Nasal cavity respiratory epithelium epithelial cell of viscerocranial mucosa (primary cell): ENCODE measurements at places on chromosomes 16 and 17. TPM values are rescaled to one million over a fixed set of nuclear protein-coding genes. Genes with fewer than 3 reads are reported as not detected.

MAP3K3 gene
- total RNA-seq, result 9.9 and 16.1 TPM in 2 replicates

KRTAP3-1 gene
- not detected in 2 replicates for total RNA-seq

ADGRG1 gene
- 29.7 and 217 TPM in 2 replicates for total RNA-seq

HS3ST4 gene
- total RNA-seq, result not detected in 2 replicates

CDK5R1 gene
- 7.2 and 9.3 TPM in 2 replicates for total RNA-seq

SERPINF2 gene
- total RNA-seq, result 0.68 and 1.5 TPM in 2 replicates

QRICH2 gene
- total RNA-seq, result 1.7 and 5.1 TPM in 2 replicates

KRTAP4-4 gene
- not detected in 2 replicates for total RNA-seq

SSTR5 gene
- total RNA-seq, result not detected in 2 replicates

KRT13 gene
- total RNA-seq, result 6.5 and 231 TPM in 2 replicates

UNKL gene
- 3.4 and 10.1 TPM in 2 replicates for total RNA-seq

GHDC gene
- 3.8 and 11.4 TPM in 2 replicates for total RNA-seq

SPEM2 gene
- not detected in 2 replicates for total RNA-seq

GCSH gene
- total RNA-seq, result 20.2 TPM in 2 replicates

ZSCAN32 gene
- total RNA-seq, result 20.5 and 20.6 TPM in 2 replicates

CLEC16A gene
- total RNA-seq, result 13.3 and 25.6 TPM in 2 replicates

MT2A gene
- total RNA-seq, result 15.4 and 173 TPM in 2 replicates

TPSG1 gene
- total RNA-seq, result not detected in 2 replicates
